ENCODE measurements at places on chromosomes 11 and 22.
A peak's percentile ranks its signal among the peaks of the same experiment; 100 is the strongest.

DNA sequence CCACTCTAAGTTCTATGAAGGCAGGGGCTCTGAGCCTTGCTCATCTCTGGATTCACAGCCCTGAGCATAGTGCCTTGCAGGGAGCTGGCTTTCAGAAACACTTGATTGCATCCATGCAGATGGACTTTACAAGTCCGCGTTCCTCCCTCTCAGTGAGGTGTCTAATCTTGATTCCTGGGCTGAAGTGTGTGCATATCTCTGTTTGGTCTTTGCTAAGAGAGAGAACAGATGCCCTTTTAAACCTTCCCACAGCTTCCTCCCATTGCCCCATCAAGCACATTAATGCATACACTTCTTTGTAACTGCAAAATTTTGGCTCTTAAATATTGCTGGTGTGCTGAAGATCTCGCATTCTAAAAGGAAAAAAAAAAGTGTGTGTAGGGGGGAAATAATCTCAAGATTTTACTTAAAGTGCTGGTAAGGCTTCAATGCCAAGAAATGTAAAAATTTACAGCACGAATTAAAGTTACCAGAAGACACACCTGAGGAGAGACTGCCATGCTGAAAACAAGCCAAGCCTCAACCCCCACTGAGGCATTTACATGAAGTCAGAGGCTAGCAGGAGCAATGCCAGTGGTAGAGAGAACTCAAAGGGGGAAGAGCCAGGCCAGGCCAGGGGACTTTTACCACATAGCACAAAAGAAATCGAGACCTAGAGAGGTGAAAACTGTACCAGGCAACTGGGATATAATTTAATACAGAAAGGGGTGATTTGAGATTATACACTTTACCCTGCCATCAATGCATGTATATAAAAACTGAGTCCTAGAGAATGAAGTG lies 492.1 kb downstream of the SOX6 start:
- DNase-seq = no peak

DNA sequence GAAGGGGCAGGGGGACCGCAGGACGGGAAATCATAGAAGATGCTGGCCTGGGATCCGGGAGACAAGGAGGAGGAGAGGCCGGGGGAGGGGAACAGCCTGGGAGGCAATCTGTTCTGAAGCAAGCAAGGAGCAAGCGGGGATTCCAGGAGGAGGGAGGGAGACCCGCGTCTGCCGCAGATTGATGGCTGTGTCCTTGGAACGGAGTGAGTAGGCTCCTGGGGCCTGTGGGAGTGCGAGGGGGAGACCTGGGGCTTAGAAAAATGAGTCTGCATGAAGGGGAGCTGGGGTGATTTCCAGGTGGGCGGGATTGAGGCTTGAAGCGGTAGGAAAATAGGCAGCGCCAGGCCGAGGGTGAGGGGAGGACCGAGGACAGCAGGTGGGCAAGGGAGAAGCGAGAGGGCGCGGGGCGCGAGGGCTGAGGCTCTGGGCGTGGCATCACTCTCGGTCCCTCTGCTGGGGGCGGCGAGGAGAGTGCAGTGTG lies 1.6 kb upstream of the LRRC55 start:
- peak; percentile 70 for DNase-seq

GRCh38 chr11:64533501-64533900 lies 57.5 kb upstream of the SLC22A12 start:
- no peak for DNase-seq

GRCh38 chr11:47550288-47551047 lies 2.5 kb downstream of the CELF1 start:
- DNase-seq = no peak

- DNase-seq = no peak
Measured at GRCh38 chr11:74819400-74819799, 70.8 kb downstream of the RNF169 start.

- no peak for DNase-seq
Measured at GRCh38 chr22:31086703-31087330, 5.7 kb downstream of the SMTN start.

DNA sequence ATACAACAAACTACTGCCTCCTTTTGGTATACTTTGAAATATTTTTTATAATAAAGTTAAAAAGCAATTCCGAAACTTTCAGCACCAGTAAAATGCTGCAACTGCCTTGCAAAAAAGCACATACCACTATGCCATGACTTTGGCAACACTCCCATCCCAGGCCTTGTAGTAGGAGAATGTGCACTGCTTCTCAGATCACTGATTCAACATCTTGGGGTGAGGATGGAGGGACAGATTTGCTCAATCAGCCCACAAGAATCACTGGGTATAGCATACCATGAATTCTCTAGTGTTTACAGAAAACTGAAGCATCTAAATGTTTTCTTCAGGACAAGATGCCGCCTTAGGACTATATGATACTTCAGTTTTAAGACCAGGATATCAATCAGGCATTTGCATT lies 14.9 kb downstream of the EIF4ENIF1 start:
- no peak for DNase-seq

GRCh38 chr11:64788321-64789215 lies 10.2 kb upstream of the SF1 start:
- DNase-seq = no peak

GRCh38 chr11:72225411-72225951 lies 914 bp downstream of the INPPL1 start:
- peak; percentile 26 for DNase-seq

DNA sequence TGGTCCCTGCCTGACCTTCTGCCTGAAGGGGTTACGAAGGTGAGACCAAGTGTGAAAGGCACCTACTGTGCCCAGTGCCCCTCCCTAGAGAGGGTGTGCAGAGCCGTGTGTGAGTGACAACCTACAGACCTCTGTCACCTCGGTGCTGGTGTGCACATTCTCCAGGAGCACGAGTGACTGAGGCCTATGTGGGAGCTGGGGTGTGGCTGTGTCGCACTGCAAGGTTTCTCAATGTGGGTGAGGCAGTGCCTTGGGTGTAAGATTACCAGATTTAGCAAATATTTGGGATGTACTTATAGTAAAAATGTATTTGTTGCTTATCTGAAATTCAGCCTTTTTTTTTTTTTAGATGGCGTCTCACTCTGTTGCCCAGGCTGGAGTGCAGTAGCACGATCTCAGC lies 5.6 kb downstream of the STARD10 start:
- no peak for DNase-seq

GRCh38 chr11:1546077-1546535 lies 26.0 kb downstream of the DUSP8 start:
- DNase-seq = no peak

GRCh38 chr22:49657974-49658590 lies 169.6 kb downstream of the BRD1 start:
- no peak for DNase-seq

DNA sequence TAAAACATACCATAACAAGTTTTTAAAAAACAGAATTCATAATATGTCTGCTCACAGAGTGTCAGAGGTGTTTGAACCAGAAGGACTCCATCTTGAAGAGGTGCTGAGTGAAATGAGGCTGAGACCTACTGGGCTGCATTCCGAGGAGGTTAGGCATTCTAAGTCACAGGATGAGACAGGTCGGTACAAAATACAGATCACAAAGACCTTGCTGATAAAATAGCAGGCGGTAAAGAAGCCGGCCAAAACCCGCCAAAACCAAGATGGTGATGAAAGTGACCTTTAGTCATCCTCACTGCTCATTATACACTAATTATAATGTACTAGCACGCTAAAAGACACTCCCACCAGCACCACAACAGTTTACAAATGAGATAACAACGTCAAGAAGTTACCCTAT lies 116.4 kb downstream of the ARHGAP32 start:
- DNase-seq = peak; percentile 19

DNA sequence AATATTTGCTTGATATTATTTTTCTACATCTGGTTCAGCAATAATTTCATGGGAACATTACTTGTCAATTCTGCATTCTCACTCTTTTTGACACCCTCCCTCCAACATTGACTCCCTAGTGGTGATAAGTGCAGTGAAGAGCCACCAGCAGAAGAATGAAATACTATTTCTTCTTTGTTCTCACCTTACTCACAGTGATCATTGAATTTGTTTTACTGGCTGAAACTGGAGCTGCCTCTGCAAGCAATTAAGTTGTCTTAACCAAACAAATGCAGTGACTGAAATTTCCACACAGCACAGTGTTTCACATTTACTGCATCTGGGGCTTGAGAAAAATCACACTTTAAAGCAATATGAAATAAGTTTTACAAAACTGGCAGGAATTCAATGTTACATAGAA lies 189.8 kb downstream of the JRKL start:
- DNase-seq = no peak

DNA sequence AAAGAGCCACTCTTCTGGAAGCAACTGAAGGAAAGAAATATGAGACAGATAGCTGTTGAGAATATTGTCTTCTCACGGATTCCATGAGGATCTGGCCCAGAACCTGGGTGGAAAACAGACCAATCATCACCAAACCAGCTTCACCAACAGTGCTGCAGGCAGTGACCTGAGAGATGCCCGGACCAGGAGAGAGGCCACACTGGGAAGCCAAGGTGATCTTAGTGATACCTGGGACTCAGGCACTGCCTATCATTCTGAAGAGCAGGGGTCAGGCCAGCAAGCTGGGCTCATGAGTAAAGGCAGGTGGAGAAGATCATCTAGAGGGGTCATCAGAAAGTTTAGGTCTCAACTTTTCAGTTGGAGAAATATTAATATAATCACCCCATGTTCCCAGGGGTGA lies 595.8 kb upstream of the CADM1 start:
- DNase-seq = no peak

- DNase-seq = no peak
Measured at GRCh38 chr11:126375726-126376125, 20.2 kb downstream of the ST3GAL4 start.

- no peak for DNase-seq
Measured at GRCh38 chr11:56533054-56533740, 9.9 kb downstream of the OR5M11 start.

GRCh38 chr22:25741692-25742626 lies at the start of gene MYO18B:
TSS of gene MYO18B (plus strand) at chr22:25742188. CDS start at chr22:25761093, 18,905 bp downstream.
- peak; percentile 16 for DNase-seq

DNA sequence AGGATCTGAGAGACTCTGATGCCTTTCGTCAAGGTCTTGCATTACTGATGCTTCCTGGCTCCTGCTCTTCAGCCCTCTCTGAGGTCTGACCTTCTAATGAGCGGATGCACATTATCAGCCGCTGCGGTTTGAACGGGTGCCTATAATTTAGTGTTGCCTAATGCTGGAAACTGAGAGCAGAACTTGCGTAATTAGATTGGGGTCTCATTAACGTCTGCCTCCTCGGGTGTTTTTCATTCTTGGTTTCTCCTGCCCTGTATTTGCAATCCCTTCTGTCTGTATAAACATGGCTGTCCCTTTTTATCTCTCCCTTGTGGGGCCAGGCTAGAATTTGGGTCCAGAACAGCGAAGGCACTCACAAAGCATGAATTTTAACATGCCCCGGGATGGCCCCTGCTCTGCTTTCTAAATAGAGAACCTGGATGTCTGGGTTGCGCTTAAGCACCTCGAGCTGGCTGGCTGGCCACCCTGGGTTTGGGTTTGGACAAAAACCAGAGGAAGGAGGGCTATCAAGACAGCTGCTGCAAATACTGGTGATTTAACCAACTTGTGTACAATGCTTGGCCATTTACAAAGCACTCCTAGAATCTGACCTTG lies 118.6 kb downstream of the TIMP3 start:
- no peak for DNase-seq

DNA sequence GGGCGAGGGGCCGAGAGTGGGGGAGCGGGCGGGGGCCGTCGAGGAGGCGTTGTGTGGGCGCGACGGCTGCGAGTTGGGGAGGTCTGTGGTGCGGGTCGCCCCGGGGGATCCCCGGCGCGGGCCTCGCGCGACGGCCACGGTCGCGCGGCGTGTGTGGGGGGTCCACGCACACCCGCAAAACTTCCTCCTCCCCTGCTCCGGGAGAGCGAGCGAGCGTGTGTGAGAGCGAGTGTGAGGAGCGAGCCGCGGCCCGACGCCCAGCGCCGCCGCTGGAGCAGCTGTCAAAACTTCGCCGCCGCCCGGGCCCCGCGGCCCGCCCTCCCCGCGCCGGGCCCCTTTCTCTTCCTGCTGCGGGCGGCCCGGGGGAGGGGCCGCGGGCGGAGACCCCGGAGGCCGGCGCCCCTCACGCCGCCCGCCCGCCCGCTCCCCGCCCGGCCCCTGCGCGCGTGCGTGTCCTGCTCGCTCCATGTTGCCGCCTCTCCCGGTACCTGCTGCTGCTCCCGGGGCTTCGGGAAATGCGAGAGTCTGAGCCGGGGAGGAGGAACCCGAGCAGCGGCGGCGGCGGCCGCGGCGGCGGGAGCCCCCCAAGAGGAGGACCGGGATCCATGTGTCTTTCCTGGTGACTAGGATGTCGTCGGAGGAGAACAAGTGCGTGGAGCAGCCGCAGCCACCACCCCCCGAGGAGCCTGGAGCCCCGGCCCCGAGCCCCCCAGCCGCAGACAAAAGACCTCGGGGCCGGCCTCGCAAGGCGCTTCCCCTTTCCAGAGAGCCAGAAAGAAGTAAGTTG lies 9.0 kb upstream of the CCT8L2 start:
- no peak for DNase-seq

GRCh38 chr11:15114501-15115475 lies at the start of gene INSC:
TSS of gene INSC (plus strand) at chr11:15114923. CDS start at chr11:15149175, 34,252 bp downstream.
- DNase-seq = peak; percentile 33

DNA sequence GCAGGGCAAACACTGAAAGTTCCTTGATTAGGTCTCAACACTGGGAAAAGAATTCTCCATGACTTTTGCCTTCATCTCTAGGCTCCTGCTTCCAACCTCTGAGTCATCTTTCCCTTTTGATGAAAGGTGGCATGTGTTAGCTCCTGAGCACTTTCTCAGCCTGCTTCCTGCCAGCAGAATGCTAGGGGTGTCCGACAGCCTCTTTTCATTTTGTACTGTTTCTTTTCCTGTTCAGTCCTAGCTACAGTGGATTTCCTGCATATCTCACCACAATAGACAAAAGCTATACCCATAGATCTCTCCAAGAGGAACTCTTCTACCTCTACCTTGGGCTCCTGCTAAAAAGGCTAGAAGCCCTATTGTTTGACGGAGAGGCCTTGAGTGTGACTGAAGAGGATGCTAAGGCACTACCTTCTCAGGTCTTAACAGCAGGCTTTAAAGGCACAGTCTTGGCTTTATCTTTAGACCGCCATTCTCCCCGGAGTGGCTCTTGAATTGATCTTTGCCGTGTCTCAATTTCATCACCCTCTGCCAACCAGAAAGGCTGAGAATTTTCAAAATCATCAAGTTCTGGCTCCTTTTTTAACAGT lies 145.5 kb downstream of the RBFOX2 start:
- DNase-seq = peak; percentile 67

GRCh38 chr11:67160872-67161783 lies 42.1 kb downstream of the KDM2A start:
- peak; percentile 14 for DNase-seq

GRCh38 chr11:19510468-19510867 lies 202.2 kb upstream of the NAV2 start:
- DNase-seq = no peak

GRCh38 chr11:31805037-31805628 lies 6.0 kb downstream of the PAX6 start:
- peak; percentile 55 for DNase-seq

GRCh38 chr11:63017306-63017974 lies 1.8 kb upstream of the SLC22A8 start:
- DNase-seq = peak; percentile 52

DNA sequence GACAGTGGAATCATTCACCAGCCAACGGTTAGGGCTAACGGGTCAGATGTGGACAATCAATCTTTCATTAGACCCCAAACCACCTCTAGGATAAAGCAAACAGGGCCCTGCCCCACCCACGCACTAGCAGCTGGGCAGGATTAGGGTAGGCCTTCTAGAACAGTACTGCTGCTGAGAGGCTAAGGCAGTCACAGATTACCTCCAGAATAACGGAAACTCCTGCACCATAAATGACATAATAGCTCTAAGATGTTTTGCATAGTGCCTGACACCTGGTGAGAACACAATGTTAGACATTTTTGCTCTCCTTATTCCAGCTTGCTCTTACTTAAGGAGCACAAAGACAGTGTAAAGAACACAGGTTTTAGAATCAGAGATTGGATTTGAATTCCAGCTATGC lies 1.8 kb downstream of the SYTL2 start:
- DNase-seq = no peak

All from mesendoderm (in vitro differentiated cells).